ENCODE measurements at places on chromosomes 5 and 9. TPM values are rescaled to one million over a fixed set of nuclear protein-coding genes. Genes with fewer than 3 reads are reported as not detected.

The NR5A1 gene
- not detected for total RNA-seq

The NRARP gene
- total RNA-seq: 14.6 TPM

The SEMA6A gene
- 1.2 TPM for total RNA-seq

The PKD2L2 gene
- not detected for total RNA-seq

The ZER1 gene
- total RNA-seq: 30.7 TPM

The FOXD1 gene
- 3.0 TPM for total RNA-seq

The ADAMTS6 gene
- 2.2 TPM for total RNA-seq

The TESK1 gene
- total RNA-seq: 10.0 TPM

The TRIM36 gene
- total RNA-seq: 0.42 TPM

The PCDHB9 gene
- not detected for total RNA-seq

The SMIM27 gene
- total RNA-seq: 7.0 TPM

The SLC25A2 gene
- total RNA-seq: not detected

The KIAA1958 gene
- total RNA-seq: 0.84 TPM

The SPINK4 gene
- not detected for total RNA-seq

The SEPTIN8 gene
- total RNA-seq: 28.1 TPM

The ENG gene
- 2.0 TPM for total RNA-seq

Measured in airway epithelial cell (primary cell).